Natural killer cell (primary cell): ENCODE measurements at places on chromosomes 2 and 18. TPM values are rescaled to one million over a fixed set of nuclear protein-coding genes. Genes with fewer than 3 reads are reported as not detected.

Gene DLX1
- total RNA-seq: not detected

Gene DSG4
- not detected for total RNA-seq

Gene AMER3
- total RNA-seq: not detected

GRCh38 chr2:120283649-120284048 lies 31.0 kb downstream of the RALB start:
- no peak for DNase-seq
- no peaks in the 10 kb centered on the region for H3K27me3 ChIP-seq
- peaks cover 3% of the 10 kb centered on the region for H3K36me3 ChIP-seq
- H3K4me1 ChIP-seq: no peaks in the 10 kb centered on the region
- H3K27ac ChIP-seq: no peak overlapping the region
- no peak overlapping the region for H3K4me3 ChIP-seq

DNA sequence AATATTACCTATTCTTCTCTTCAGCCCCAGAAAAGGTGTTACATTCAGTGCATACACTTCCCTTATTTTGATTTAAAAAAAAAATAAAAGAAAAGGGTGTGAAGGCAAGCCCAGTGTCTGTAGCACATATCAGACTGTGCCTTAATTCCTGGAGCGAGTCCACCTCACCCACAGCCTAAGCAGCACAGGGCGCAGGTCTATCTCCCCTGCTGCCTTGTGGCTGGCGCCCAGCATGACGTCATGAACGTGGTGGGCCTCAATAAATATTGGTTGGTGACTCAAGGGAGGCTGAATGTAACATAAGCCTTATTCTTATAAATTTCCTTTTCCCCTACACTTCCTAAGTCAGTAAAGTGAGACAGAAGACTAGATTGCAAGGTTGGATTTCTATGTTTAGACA lies 26.4 kb downstream of the ST3GAL5 start:
- no peak overlapping the region for H3K4me3 ChIP-seq
- H3K27ac ChIP-seq: peak overlapping the region; percentile 56
- H3K36me3 ChIP-seq: peaks cover 26% of the 10 kb centered on the region
- DNase-seq: peak; percentile 47
- H3K4me1 ChIP-seq: peaks cover 24% of the 10 kb centered on the region

- H3K36me3 ChIP-seq: no peaks in the 10 kb centered on the region
- no peaks in the 10 kb centered on the region for H3K27me3 ChIP-seq
- H3K4me1 ChIP-seq: no peaks in the 10 kb centered on the region
- no peak overlapping the region for H3K4me3 ChIP-seq
- no peak overlapping the region for H3K27ac ChIP-seq
Observed at GRCh38 chr18:56662902-56663301, 11.7 kb downstream of the WDR7 start.
